ENCODE measurements at places on chromosomes 16 and 17.

- DNase-seq: no peak
These were observed 143.0 kb downstream of the XYLT1 start for GRCh38 chr16:17327664-17328335.

DNA sequence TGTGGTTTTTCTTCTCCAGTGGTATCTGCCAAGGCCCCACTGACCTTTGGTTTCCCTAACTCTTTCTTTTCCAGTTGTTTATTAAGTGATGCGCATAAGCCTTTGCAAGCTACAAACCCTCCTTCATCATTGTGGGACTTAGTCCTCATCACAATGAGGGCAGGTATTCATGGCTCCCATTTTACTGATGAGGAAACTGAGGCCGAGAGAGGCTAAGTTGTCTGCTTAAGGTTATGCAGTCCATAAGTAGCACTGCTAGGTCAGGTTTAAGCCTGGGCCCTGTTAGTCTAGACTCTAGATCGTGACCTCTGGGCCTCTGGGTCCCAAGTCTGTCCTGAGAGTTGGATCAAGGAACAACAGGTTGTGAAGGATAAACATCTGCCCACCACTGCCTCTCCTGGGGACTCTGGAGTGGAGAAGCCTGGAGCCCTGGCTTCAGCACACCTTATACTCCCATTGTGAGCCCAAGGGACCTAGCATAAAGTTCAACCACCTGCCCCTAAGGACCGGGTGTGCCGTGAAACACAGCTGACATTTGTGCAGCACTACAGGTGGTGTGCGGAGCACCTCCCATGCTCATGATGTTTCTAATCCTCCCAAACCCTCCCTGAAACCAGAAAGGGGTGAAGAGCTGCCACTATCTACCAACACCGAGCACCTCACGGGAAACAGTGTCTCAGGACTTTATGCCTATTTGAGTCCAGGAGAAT lies 5.2 kb upstream of the KCNH6 start:
- DNase-seq: no peak

GRCh38 chr17:19004421-19005136 lies at the start of gene FAM83G:
Gene FAM83G (minus strand): TSS chr17:19004764. CDS start chr17:19004041, 723 bp downstream.
- no peak for DNase-seq

DNA sequence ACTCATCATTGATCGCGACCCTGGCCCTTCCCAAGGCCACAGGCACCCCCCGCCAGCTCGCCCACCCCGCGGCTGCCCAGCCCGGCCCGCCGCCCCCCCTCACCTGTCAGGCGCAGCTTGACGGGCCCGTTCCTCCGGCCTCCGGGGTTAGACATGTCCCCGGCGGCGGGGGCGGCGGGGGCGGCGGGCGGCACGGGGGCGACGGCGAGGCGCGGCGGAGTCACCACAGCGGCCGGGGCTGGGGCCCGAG lies 456 bp downstream of the SMURF2 start:
- DNase-seq: no peak

DNA sequence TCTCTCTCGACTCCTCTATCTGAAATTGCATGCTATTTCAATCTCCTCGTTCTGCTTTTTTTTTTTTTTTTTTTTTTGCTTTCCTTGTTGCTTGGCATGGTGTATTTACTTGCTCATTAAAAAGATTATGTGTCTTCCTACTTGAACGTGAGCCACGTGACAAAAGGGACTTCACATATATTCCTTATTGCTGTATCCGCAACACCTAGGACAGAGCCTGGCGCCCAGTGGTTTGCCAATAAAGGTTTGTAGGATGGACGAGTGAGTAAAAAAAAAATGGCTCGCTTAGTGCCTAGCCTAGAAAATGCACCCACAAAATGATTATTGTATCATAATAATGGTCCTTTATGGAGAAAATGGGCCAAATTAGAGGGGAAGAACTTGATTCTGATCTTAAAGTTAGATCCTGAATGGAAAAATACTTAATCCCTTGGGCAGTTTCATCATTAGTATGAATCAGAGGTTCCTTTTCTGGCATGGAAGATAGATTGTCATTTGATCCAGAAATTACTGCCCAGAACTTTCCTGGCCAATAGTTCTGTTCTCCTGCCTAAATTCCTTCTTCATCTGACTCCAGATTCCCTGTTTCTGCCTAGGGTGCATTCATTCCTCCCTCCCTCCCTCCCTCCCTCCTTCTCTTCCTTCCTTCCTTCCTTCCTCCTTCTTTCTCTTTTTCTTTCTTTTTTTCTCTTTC lies 13.6 kb upstream of the TMEM220 start:
- no peak for DNase-seq

DNA sequence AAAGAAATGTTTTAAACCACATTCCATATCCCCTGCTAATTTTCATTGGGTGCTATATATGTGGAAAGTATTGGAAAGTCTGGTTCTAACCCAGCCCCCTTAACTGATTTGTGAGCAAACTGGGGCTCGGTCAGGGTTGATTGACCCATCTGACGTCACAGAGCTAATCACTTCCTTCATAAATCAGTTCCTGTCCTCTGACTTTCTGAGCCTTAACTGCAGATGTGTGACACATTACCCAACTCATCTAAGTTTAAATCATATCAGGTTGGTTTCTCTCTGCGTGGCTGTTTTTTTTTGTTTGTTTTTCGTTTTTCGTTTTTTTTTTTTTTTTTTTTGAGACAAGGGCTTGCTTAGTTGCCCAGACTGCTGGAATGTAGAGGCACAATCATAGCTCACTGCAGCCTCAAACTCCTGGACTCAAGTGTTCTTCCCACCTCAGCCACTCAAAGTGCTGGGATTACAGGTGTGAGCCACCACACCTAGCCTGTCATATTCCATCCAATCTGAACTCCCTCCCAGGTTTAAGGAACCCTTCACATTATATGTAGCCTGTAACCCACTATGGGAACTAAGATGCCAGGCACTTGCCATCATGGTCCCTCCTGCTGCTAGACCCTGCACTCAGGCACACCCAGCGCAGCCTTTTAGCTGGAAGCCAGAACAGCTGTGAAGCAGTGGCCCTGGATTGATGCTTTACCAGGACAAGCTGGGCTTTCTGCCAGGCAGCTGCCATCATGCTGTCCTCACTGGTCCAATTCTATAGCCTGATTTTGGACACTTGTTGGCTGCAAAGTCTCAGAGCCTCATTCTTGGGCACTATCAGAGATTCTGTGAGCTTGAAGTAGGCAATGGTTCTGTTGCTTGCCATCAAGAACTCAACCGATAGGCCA lies 6.9 kb upstream of the BPTF start:
- DNase-seq: no peak

DNA sequence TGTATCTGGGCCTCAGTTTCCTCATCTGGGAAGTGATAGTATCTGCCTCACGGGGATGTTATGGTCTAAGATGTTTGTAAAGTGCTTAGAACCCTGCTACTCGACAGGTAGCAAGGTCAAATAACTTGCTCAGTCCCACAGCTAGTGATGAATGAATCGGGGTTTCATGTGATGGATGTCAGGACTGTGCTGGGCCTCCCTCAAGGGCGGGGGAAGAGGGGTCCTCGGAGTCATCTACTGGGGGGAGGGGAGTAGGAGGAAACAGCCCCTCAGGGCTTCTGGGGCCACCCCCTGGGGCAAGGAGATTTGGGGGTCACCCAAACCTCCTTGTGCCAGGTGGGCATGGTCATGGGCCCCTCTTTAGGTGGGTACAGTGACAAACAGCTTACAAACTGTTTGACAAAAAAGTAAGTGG lies 732 bp downstream of the PNPO start:
- no peak for DNase-seq

- DNase-seq: no peak
These were observed 96.7 kb upstream of the HSBP1 start for GRCh38 chr16:83711069-83711468.

DNA sequence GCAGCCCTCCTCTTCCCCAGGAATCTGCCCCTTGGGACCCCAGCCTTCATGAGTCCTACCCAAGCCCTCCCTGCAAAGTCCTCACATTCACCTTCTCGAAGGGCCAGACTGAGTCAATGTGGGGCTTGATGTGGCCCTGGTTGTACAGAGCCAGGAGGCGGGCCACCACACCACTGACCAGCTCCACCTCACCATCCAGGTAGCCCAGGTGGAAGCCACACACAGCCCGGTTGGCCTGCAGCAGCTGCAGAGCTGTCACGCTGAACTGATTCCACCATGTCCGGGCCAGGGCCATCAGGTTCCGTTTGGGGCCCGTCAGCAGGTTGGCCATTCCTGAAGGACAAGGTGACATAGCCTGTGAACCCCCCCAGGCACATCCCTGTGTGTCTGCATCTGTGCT lies 6.0 kb downstream of the VAT1 start:
- DNase-seq: no peak

DNA sequence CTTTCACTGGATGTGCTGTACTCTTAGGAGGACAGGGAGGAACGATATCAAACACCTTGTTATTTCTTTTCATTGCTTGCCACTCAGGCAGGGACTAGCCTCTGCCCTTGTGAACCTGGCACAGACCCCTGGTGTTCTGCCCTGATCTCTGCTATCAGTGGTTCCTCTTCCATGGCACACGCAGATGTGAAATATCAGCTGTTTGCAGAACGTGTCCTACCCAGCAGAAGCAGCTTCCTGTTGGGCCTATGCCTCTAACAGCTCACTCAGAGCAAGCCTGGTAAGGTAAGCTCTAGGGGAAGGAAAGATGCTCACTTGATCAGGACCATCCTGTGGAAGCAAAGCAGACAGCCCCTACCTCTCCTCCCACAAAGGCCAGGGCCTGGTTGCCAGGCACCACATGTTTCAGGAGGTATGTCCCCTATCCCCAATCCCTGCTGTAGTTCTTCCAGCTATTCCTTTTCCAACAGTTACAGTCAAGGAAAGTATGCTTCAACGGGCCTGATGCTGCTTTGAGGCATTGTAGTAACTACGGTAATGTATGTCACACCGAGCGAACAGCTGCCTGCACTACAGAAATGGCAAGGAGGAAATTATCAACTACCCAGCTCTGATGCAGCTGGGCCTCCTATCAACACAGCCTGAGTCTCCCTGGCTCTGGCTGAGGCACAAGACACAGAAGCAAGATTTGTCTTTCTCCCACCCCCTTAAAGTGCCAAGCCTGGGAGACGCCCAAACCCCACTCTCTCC lies 41.3 kb upstream of the GFOD2 start:
- no peak for DNase-seq

DNA sequence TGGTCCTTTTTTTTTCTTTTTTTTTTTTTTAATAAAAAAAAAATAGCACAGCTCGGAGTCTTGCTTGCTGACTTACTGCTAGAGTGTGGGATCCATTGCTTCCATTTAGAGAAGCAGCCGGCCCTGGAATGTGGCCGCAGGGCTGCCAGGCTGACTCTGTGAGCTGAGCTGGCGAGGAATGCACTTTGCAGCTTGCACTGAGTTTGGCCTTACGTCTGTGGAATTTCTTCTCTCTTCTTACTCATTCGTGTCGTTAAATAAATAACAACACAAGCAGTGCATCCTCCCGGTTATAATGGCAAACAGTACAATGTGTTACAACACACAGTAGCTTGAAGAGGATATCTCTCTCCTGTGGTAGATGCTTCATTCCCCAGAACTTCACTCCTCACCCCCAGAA lies 69.2 kb downstream of the PRKCB start:
- DNase-seq: no peak

- peak; percentile 65 for DNase-seq
These were observed 27.7 kb upstream of the RASD1 start for GRCh38 chr17:17523731-17524490.

GRCh38 chr17:5530265-5531084 lies 44.1 kb downstream of the MIS12 start:
- no peak for DNase-seq

DNA sequence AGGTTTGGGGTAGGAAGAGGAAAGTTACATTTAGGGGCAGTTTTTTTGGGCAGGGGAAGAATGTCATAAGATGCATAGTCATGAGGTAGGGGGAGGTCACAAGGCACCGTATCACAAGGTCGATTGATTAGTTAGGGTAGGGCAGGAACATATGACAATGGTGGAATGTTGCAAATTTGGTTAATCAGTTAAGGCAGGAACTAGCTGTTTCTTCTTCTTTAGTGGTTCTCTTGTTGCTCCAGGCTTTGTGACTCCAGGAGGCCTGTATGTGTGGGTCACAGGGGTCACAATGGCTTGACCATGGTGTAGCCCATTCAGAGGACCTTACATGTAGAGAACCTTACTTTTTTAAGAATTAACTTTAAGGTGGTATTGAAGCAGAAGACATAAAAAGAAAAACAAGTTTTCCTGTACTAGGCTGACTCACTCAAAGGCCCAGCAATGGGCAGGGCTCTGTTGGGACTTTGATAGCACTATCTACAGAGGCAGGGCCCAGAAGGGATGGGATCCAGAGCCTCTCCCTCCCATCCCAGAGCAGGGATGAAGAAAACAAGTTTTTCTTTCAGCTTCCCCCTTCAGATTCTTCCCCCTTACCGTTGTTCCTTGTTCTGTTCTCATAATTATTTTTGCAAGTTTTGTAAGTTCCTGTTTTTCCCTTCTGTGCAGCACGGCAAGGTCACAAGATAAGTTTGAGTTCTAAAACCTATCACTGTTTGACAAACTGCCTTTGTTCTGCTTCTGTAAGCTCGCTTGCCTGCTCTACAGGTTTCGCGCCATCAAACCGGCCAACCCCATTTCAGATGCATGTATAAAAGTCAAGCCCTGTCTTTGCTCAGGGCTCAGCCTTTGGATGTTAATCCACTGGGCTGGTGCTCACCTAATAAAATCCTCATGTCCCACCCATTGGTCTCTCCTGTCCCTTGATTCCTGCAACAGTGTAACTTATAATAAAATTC lies 45.8 kb upstream of the ATF7IP2 start:
- DNase-seq: no peak

DNA sequence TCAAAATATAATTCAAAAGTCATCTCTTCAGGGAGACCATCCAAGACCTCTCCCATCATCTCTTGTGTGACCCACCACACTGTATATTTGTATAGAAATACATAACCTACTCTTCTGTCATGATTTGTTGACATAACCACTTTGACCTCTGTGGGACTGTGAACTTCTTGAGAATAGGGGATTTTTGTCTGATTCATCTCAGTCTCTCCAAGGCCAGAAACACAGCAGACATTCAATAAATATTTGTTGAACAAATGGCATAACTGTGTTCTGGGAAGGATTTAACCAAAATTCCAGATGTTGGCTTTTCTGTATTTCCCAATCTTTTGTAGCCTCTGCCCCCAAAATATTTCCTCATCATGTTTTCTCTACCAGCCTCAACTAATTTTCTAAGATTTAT lies 169.7 kb downstream of the CDH11 start:
- peak; percentile 88 for DNase-seq

Measured in smooth muscle cell of the brain vasculature (primary cell).